ENCODE measurements at places on chromosomes 5 and 9.

- DNase-seq = no peak
Measured at GRCh38 chr5:81427566-81427965, 33.6 kb upstream of the ACOT12 start.

- DNase-seq = no peak
Measured at GRCh38 chr9:36423206-36423605, 23.1 kb upstream of the RNF38 start.

DNA sequence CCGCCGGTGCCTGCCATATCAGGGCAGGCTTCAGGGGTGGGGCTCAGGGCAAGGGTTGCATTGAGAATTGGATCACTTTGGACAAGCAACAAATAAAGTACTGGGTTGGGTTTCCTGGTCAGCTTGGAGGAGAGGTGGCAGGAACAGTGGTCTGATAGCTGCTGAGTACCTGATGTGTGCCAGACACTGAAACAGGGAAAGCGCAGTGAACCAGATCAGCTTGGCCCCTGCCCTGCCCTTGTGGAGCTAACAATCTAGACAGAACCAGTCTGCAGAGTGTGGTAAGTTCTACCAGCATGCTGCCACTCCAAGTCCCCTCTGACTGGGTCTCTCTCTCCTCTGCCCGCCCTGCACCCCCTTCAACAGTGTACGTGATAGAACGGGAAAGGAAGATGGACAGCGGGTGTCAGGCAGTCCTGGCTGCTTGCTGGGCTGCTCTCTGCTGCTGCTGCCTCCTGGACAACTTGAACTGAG, 53.4 kb downstream of the CYSTM1 start:
- DNase-seq = no peak

- no peak for DNase-seq
Measured at GRCh38 chr9:3049636-3050035, 205.7 kb upstream of the PUM3 start.

DNA sequence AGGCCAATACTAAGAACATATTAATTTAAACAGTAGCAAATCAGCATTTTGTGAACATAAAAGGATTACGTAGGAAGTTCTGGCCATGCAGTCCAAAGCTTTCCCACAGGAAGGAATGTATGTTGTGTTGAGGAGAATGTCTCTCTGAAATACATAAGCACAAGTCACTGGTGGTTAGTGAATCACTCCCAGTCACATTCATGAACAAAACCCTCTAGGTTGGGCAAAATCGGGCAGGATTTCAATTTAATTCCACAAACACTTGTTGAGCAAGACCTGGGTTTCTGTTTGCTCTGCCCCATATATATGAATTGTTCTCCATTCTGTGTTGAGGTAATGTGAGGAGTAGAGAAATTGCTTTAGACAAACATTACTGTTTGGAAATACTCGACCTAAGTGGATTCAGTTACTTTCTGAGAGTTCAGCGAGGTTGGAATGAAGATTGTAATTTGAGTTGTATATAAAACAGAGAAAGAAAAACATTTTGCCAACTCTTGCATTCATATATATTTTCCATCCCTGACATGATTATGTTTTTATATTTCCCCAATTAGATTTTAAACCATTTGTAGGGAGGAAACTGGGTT, 127.6 kb upstream of the RPS23 start:
- DNase-seq = no peak

- DNase-seq = no peak
Measured at GRCh38 chr9:108845507-108845906, 10.3 kb downstream of the ACTL7B start.
